ENCODE measurements at places on chromosomes 1 and 21. TPM values are rescaled to one million over a fixed set of nuclear protein-coding genes. Genes with fewer than 3 reads are reported as not detected.

Gene VASH2
- total RNA-seq: 0.61 TPM

Gene GJC2
- 0.75 TPM for total RNA-seq

Gene RSPH1
- not detected for total RNA-seq

Gene PAQR6
- 8.6 TPM for total RNA-seq

Gene OVAAL
- total RNA-seq: not detected

Gene CLCA1
- total RNA-seq: not detected

Gene CD53
- total RNA-seq: 443 TPM

Gene SLC45A1
- 0.86 TPM for total RNA-seq

Gene PADI3
- not detected for total RNA-seq

Gene ELAPOR1
- 5.9 TPM for total RNA-seq

Gene KIF2C
- 89.7 TPM for total RNA-seq

Gene MYBPH
- not detected for total RNA-seq

Gene CLCN6
- 13.3 TPM for total RNA-seq

Gene PLEKHN1
- 2.2 TPM for total RNA-seq

Gene TAF1A
- 10.8 TPM for total RNA-seq

Gene SERTAD4
- not detected for total RNA-seq

Gene MARK1
- total RNA-seq: not detected

Gene EFCAB14
- 88.3 TPM for total RNA-seq

Gene ZNF648
- not detected for total RNA-seq

Gene EXTL1
- not detected for total RNA-seq

Gene SPATA21
- total RNA-seq: 0.11 TPM

Gene CERS2
- total RNA-seq: 167 TPM

Gene RNU1-4
- 2,397 TPM for total RNA-seq

Gene GPR37L1
- not detected for total RNA-seq

Gene RHBDL2
- not detected for total RNA-seq

Gene DMRTA2
- total RNA-seq: not detected

Gene GPR153
- total RNA-seq: 0.57 TPM

Gene PBXIP1
- 68.4 TPM for total RNA-seq

Gene CLCA4
- total RNA-seq: not detected

Gene SLC6A17
- 0.02 TPM for total RNA-seq

Gene C8A
- total RNA-seq: not detected

Gene G0S2
- 0.89 TPM for total RNA-seq

Gene SLC44A3
- not detected for total RNA-seq

Gene TCHHL1
- total RNA-seq: not detected

Gene USH2A
- not detected for total RNA-seq

Gene PRKAA2
- not detected for total RNA-seq

Gene IL20
- not detected for total RNA-seq

Gene KRTAP19-3
- total RNA-seq: not detected

Gene VAMP4
- total RNA-seq: 16.5 TPM

Gene OR4F16
- total RNA-seq: not detected

Gene FCRL2
- not detected for total RNA-seq

Gene CR1L
- not detected for total RNA-seq

Gene MAGI3
- total RNA-seq: 5.9 TPM

Gene CYP4A22
- total RNA-seq: not detected

Gene GCSAML
- total RNA-seq: 0.16 TPM

Gene AUNIP
- total RNA-seq: 6.6 TPM

All from T-helper 2 cell treated with Interferon-gamma antibody and Interleukin-4, amounts not matched to agents 100 ng/mL and 5 ng/mL, for 36 hours (primary cell).